Stimulated activated CD8-positive, alpha-beta memory T cell treated with anti-CD3 and anti-CD28 coated beads, Interleukin-4, amount 100 ng/mL, for 1 hour (primary cell): ENCODE measurements at places on chromosomes 16 and 17.
A peak's percentile ranks its signal among the peaks of the same experiment; 100 is the strongest.

DNA sequence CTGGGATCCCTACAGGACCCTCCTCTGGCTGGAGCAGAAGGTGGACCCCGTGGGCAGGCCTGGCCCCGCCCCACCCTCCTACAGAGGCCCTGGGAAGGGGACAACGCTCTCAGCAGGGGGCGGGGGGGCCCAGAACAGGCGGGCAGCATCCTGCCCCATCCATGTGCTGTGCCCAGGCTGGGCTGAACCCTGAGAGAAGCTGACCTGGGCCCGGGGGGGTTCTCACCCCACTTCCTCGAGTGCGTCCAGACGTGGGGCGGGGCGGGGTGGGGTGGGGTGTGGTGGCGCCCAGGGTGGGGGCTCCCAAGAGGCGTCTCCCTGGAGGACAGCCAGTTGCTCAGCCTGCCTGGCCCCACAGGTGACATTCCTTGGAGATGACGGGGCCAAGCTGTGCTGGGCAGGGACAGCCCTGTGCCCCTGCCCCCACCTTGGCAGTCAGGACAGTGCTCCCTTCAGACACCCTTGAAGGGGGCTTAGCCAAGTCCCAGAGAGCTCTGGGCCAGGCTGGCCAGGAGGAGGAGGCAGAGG is 390 bp upstream of the UNC13D start:
- DNase-seq: no peak

GRCh38 chr16:11706180-11706742 is 36.4 kb downstream of the TXNDC11 start:
- DNase-seq: no peak

GRCh38 chr16:57577214-57577613 is 34.8 kb downstream of the ADGRG5 start:
- DNase-seq: no peak

DNA sequence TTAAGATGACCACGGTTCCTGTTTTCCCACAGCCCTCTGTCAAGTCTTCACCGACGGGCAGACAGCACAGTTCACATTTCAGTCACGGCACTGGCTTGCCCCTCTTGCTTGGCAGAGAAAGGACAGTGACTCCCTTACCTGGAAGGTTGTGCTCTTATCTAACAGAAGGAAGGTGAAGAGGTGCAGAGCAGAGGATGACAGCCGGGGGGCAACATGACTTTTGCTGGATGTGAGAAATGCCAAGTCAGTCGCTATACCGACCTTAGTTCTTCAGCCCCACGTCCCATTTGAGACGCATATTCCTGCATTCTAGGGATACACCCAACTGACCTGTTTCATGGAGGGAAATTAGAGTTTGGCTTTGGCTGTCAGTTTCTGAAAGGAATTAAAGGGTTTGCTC is 492.3 kb downstream of the NPIPA7 start:
- DNase-seq: no peak

- no peak for DNase-seq
Observed at GRCh38 chr16:17520561-17520960, 49.8 kb upstream of the XYLT1 start.

- DNase-seq: no peak
Observed at GRCh38 chr17:56172517-56172982, 19.3 kb downstream of the ANKFN1 start.

- DNase-seq: no peak
Observed at GRCh38 chr17:49557312-49558024, 18.2 kb upstream of the NXPH3 start.

GRCh38 chr16:50467943-50468748 is 80.0 kb upstream of the NKD1 start:
- no peak for DNase-seq

- no peak for DNase-seq
Observed at GRCh38 chr17:5126719-5127488, 11.1 kb downstream of the USP6 start.

DNA sequence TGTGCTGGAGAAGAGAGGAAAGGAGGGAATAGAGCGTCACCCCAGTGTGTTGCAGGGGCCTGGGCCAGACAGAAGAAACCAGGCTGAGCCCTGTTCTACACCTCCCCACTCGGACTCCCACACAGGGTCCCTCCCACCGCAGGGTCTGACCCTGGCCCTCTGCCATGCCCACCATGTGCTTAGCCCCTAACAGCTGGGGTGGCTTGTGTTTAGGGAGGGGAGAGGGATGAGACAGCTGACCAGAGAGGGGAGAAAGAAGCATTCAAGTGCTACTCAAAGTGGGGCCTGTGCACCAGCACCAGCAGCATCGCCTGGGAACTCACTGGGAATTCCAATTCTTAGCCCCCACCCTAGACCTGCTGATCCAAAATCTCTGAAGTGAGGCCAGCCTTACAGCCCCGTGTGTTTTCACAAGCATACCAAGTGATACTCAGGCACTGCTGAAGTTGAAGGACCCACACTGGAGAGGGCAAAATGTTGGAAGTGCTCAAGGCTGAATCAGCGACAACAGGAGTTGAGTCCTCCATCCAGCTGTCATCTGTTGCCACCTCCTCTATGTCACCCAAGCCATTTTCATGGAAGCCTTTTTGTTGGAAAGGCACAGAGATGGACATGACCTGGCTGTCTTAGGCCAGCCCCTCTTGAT is 47.0 kb downstream of the FZD2 start:
- DNase-seq: no peak

DNA sequence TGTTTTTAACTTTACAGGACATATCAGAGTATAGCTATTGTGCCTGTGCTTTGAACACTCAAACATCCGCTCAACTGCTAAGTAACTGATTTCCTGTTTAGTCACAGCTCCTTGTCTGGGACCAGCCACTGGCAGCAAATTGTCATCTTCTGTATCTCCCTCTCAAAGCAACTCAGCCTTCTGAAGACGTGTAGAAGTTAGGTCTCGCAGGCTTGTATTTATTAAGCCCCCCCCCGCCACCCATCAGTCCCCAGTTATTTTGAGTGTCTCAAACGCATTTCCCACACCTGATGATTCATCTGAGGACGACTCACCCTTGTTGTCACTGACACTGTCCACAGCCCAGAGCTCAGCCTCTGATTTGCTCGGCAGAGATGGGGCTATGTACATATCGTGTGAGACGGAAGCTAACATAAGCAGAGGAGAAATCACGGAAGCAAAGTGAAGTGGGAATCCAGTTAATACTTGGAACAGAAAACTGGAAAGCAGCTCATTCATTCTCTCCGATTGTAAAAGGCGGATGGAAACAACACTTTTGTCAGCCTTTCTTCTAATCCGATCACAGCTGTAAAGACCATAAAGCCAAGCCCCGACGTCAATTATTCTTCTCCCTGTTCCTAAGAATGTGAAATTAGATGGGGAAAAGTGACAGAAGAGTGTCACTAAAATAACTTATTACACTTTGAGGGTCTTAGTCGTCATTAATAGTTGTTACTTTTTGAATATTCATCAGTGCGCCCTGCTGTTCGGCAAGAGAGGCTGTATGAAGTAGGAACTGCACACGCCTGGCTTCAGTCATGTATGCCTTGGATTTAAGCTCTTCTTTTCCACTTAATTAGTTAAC is 64.2 kb downstream of the PITPNC1 start:
- peak; percentile 36 for DNase-seq

- no peak for DNase-seq
Observed at GRCh38 chr16:49452108-49452507, 78.5 kb downstream of the C16orf78 start.

DNA sequence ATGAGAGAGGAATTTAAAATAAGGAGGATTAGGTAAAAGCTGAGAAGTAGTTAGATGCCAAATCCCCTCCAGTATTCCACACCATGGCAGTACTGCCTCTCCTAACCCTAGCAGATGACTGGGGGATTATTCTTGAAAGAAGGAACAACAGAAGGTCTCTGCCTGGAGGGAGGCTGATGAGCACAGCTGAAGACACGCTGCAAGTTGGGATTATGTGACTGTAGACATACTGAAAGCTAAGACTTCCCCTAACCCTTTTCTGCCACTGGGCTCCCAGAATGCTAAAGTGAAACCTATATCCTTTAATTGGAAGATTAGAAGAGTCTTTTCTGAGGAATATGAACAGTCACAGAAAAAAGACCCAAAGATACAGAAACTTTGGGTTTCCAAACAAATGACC is 27.7 kb upstream of the SLC46A1 start:
- no peak for DNase-seq

GRCh38 chr16:4200000-4200780 is 41.7 kb downstream of the SRL start:
- no peak for DNase-seq

- DNase-seq: no peak
Observed at GRCh38 chr17:6097005-6097279, 26.8 kb downstream of the WSCD1 start.

- no peak for DNase-seq
Observed at GRCh38 chr16:73536931-73537330, 489.0 kb upstream of the ZFHX3 start.

GRCh38 chr16:6643080-6643686 is 689.5 kb upstream of the RBFOX1 start:
- DNase-seq: no peak
